ENCODE measurements at places on chromosomes 16 and 17.

GRCh38 chr17:28950017-28950751 is 1.1 kb downstream of the PHF12 start:
- no peak for DNase-seq

GRCh38 chr17:63641692-63642448 is 19.7 kb downstream of the MAP3K3 start:
- no peak for DNase-seq

DNA sequence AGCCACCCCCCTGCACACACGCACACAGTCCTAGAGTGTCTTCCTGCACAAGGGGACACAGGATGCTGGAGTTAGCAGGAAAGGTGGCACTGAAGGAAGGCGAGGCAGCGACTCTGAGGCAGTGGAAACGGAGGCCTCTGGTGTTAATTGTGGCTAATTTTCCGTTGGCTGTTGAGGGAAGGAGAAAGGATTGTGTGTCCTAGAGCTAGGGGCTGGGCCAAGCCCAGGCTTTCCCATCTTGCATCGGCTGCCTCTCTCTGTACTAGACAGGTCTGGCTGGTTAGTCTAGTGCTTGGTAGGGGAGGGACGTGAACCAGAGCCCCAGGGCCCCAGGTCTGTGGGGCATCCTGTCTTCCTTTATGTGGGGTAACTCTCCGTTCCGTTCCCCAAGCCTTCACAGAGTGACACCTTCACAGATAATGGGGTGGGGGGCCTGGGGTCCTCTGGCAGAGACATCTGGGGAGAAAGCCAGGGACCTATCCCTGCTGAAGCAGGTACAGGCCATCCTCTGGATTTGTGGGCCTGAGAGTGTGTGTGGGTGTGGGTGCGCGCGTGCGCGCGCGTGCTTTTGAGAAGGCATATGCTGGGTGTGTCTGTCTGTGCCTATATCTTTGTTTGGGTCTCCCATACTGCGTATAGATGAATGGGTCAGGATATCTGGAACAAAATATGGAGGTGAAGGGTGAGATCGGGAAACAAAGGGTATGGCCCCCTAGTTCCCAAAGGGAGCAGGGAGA is at the start of gene CHD3:
CHD3 (plus strand) TSS at position 606 of the 737 bp plus-strand sequence. CDS start 212 bp downstream, outside the sequence.
- DNase-seq, result no peak

DNA sequence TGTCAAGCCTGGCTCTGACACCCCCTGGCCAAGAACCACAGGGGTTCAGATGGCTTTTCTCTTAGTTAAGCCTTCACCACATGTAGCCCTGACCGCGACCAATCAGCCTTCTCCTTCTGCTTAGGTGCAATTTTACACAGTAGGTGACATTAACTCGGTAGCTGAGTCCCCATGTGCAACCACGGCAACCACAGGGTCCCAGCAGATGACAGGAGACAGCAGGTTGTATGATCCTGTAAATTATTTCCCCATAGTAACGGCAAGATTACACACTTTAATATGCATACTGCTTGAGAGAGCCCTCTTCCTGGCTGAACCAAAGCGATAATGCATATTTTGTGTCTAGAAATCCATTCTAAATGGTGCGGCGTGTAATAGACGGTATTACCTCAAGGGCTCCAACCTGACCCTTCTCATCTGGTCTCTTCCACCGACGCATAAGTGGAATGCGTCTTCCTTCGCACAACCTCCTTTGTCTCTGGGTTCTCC is 458.7 kb upstream of the ZFHX3 start:
- DNase-seq, result no peak

- no peak for DNase-seq
Measured at GRCh38 chr17:46264456-46265198, 30.3 kb upstream of the LRRC37A start.

DNA sequence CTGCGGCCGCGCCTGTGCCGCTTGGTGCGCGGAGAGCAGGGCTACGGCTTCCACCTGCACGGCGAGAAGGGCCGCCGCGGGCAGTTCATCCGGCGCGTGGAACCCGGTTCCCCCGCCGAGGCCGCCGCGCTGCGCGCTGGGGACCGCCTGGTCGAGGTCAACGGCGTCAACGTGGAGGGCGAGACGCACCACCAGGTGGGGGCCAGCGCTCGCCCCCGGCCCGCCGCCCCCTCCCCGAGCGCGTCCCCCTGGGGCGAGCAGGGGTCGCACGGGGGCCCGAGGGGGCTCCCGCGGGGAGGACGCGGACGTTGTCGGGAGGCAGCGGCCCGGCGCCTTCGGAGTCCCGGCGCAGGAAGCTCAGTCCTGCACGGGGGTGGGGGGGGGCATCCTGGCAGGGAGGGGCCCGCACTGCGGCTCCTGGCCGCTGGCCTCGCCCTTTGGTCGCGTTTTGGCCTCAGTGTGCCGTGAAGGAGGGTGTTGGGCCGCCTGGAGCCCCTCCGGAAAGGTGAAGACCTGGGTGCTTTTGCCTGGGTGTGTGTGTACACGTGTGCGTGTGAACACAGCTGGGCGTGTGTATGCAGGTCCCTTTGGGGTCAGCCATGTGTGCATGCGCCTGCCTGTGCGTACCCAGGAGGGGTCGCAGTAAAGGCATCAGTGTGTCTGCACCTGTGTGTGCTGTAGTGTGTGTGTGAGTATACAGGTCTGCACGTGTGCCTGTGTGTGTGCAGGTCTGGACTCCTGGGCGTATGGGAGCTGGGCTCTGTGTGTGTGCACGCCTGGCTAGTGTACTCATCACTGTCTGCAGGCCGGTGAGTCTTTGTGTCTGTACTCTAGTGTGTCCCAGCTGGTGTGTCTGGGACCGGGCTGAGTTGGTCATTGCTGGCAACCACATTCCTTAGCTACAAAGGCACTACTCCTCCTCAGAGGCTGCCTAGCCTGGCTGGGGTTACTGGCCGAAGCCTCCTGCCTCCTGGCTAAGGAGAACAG is 615 bp downstream of the NHERF2 start:
- no peak for DNase-seq

GRCh38 chr17:65042946-65043345 is 13.6 kb downstream of the GNA13 start:
- DNase-seq, result no peak

- no peak for DNase-seq
Measured at GRCh38 chr17:32491371-32492263, 4.8 kb downstream of the CDK5R1 start.

- DNase-seq, result no peak
Measured at GRCh38 chr17:13777003-13777402, 175.3 kb upstream of the HS3ST3A1 start.

DNA sequence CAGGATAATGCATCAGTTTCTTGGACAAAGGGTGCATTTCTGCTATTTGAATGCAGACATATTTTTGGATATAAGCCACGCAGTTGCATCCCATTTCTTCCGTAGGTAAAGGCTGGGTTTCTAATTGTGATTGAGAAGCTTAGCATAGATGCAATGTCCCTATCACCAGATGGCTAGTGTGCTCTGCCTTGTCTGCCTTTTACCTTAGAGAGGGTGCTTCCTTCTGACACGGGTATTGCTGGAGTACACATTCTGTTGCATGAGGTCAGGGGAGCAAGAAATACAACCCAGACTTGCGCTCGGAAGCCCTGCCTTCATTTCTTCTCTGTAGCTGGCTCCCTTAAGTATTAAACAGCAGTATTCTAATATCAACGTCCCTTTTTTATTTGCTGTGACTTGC is 337.4 kb downstream of the WWOX start:
- no peak for DNase-seq

- no peak for DNase-seq
Measured at GRCh38 chr16:85676466-85676865, 12.3 kb downstream of the GINS2 start.

DNA sequence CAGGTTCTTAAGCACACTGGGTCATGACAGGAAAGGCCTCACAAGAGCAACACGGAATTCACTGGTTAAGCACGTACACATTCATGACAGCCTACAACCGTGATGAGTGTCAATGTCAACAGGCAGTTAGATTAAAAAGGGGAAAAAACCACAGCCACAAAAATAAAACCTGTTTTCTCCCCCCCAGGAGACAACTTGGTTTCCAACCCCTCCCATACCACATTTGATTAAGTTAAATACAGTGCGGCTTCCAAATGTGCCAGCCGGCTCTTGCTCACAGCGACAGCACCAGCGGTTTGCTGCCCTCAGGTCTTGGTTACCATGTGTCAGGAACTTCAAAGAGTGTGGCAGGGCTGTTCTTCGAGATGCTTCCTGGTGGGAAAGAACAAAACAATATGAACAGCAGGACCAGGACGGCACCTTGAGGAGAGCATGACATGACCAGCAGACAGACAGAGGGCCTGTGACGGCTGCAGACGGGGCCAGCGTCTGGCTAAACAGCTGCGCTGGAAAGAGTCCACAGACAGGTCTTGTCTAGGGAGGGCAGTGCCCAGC is 193.6 kb downstream of the PARN start:
- DNase-seq, result no peak

- no peak for DNase-seq
Measured at GRCh38 chr17:17780922-17781590, 55.7 kb downstream of the SREBF1 start.

DNA sequence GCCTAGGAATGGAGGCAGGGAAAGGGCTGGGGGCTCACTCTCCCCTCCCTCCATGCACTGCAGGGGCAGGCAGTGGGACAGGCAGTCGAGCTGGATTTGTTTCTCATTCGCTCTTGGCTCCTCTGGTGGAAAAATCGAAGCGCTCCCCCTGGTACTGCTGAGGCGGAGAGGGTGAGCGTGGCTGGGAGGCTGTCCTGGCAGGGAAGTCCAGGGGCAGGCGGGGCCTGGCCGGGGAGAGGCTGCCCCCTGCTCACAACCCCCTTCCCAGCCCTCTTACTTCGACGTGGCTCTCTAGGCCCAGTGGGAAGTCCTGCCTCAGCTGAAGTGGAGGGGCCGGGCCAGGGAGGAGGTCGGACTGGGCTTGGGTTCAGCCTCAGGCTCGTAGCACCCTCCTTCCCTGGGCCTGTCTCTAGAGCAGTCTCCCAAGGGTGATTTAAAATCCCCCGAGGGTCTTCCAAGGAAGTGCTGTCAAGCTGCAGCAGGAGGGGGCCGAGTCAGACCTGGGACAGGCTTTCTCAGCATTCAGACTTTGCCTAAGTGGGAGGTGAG is 16.5 kb upstream of the TMEM92 start:
- no peak for DNase-seq

GRCh38 chr17:81338274-81339190 is 43.4 kb upstream of the SLC38A10 start:
- no peak for DNase-seq

Data from stimulated activated CD8-positive, alpha-beta memory T cell treated with anti-CD3 and anti-CD28 coated beads, Interleukin-7, amount 100 ng/mL, for 1 hour (primary cell).